ENCODE measurements at places on chromosomes 2 and 18.
A peak's percentile ranks its signal among the peaks of the same experiment; 100 is the strongest.

GRCh38 chr2:212088353-212088752 lies 450.2 kb downstream of the ERBB4 start:
- no peak for DNase-seq

DNA sequence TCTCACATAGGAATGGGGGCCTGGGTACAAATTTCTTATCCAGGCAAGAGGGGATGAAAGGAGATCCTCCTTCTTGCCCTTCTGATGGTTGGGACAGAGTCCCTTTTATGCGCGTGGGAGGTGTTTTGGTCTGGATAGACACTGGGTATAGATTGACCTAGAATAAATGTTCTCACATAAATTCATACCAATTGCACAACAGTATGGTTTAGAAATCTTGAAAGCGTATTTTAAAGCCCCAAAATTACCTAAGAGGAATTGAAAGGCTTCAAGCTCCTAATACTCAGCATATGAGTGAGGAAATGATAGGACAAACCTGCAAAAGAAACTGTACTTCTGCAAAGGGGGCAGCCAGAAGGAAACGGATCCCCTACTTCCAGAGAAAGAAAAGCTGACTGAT lies 2.6 kb upstream of the BCL2 start:
- no peak for DNase-seq

DNA sequence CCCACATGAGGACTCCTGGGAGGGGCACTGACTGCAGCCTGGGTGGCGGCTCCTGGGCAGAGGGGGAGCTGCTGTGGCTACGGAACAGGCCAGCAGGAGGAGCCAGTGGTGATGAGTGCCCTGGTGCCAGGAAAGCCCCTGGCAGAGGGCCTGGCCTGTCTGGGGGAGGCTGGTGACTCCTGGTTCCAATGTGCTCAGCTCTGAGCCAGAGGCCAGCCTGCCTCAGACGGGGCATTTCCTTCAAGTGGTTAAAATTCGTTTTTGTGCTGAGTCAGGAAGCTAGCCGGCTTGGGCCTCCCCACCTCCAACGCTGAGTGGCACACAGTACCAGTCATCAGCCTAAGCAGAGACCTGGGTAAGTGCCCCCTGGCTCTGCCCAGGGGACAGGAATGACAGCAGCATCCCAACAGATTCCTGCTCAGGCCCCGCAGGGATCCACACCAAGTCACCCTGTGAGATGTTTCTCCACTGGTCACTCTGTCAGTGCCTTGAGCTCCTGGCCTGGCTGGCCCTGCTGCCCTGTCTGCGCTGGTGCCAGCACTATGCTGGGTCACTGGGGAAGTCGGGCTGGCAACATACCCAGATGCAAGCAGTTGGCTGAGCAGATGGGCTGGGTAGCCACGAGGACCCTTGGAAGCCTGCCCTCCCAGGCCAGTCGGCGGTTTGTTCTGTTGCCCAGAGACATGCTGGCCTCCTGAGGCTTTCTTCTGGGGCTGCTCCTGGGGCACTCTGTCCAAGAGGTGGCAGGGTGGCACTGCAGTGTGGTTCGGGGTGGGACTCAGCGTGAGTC lies 7.1 kb upstream of the KLF11 start:
- no peak for DNase-seq

DNA sequence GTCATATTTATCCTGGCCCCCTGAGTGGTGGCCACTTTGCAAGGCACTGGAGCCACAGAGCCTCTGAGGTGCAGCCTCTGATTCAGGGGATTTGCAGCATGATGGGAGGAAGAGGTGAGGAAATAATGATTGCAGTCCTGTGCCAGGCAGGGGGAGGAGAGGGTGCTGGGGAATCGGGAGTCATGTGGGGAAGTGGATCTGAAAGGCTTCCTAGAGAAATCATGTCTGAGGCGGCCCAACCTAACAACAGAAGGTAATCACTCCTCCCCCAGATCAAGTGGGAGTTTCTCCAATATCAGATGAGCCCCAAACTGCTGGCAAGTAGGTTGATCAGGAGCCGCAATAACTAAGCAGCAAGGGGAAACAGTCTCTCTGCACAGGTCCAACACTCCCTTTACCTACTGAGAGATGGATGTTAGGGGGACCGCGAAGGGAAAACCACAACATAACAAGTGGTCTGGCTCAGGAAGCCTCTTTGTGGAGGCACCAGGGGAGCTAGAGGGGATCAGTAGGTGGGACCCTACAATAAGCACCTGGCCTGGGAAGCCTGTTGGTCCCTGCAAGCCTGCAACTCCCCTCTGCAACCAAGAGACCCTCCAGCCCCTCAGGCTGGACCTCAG lies 71.8 kb upstream of the NPAS2 start:
- DNase-seq = no peak

DNA sequence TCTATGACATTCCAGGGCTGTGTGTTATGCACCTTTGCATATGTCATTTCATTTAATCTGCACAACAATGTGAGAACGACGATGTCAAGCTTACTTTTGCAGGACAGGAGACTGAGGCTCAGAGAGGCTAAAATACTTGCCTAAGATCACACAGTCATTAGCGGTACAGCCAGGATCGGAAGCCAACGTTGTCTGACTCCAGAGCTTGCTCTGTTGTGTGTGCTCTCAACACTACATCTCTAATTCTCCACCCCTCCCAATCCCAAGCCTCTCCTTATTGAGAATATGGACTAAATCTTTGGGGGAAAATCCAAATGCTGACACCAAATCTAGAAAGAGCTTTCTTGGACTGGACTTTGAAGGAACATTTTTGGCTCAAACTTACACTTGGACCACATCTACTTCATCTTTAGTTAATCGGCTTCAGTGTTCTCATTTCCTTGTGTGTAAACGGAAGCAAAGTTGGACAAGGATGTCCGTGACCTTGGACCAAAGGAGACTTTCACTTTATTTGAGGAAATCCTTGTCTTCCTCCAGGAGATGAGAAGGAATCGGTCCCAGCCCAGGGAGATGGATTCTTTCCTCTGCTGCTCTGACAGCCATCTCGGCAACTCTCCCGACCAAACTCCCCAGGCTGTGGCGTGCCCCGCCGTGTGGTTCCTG lies 242.4 kb downstream of the LPIN1 start:
- DNase-seq = no peak

- DNase-seq = no peak
Measured at GRCh38 chr2:102544182-102544581, 71.2 kb downstream of the SLC9A4 start.

GRCh38 chr2:172905937-172906811 lies 169.5 kb upstream of the MAP3K20 start:
- DNase-seq = no peak

DNA sequence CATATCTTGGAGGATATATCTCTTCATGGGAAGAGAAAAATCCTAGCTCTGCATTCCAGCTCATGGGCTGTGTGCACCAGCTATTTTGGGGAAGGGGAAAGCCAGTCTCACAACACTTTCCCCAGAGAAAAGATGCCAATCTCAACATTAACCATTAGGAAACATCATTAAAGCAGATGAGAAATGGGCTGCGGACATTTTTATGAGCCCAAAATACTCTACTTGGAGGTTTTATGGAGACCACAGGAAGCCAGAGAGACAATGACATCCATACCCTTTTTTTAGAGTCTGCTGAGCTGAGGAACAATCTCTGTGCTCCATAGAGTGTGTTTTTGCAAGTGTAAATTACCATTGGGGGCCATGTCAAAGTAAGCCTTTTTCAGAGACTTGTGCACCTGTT lies 213.7 kb downstream of the TRIB2 start:
- DNase-seq = no peak

- DNase-seq = no peak
Measured at GRCh38 chr18:35019933-35020332, 21.3 kb upstream of the MAPRE2 start.

GRCh38 chr18:79679552-79680099 lies at the start of gene CTDP1:
CTDP1 (plus strand) TSS chr18:79679803; CDS start chr18:79679948, 145 bp downstream.
- peak; percentile 91 for DNase-seq

DNA sequence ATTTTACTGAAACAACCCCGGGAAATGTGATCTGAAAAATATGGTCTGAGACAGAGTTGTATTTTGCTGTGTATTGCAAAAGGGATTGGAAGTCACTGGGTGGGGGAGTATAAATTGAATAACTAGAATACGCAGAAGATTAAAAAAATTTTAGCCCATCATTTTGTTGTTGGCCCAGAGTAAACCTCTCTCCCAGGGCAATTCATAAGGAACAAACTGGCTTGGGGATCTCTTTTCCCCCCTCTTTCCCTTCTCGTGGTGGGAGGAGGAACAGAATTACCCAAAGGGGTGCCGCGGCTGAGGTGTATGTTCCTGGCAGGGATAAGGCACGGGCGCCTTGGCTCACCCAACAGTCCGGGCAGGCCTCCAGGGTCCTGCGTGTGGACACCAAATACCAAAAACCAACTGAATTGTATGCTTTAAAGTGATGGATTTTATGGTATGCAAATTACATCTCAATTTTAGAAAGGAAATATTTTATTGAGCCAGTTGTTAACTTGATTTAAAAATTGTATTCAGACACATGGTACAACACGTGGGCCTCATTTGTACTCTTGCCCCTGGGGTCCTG lies 121.2 kb upstream of the SPRED2 start:
- no peak for DNase-seq

GRCh38 chr2:238730001-238730669 lies 117.8 kb upstream of the TWIST2 start:
- DNase-seq = no peak

DNA sequence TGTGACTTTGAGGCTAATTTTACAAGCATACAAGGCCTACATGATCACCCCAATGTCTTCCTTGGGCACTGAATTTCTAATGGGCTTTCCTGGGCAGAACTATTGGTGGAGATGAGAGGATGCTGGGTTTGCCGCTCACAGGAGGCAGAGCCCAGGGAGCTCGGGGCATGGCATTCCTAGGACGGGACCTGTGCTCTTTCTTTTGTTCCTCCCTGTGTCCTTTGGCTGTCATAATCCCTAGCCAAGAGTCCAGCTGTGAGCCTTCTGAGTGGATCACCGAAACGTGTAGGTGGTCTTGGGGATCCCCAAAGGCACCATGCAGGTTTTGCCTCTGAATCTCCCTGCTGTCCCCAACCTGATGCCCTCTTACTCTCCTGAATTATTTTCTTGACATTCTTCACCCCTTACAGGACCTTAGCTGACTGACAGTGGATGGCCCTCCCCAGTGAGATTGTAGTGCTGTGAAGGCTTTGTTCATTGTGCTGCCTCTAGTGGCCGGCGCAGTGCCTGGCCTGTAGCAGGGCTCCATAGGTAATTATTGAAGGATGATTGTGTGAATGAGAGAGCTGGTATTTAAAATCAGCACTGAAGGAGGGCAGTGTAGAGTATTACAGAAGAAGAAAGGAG lies 221.9 kb downstream of the ZNF407 start:
- peak; percentile 65 for DNase-seq

DNA sequence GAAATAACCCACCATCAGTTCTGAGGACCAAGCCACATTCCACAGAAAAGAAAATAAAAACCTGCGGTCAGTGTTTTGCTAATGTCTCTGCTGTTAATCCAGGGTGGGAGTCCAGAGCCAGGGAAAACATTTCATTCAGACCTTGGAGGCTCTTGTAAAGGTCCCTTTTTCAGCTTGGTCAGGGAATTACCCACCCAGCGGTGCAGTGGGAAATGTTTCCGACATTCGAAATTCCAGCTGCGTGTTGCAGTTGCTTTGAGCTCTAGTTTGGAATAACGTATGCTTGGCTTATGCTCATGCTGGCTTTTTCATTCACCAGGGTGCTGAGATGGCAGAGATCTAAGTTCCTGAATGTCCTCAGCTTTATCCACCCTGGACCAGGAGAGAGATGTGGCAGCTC lies 219.1 kb downstream of the TRIB2 start:
- no peak for DNase-seq

DNA sequence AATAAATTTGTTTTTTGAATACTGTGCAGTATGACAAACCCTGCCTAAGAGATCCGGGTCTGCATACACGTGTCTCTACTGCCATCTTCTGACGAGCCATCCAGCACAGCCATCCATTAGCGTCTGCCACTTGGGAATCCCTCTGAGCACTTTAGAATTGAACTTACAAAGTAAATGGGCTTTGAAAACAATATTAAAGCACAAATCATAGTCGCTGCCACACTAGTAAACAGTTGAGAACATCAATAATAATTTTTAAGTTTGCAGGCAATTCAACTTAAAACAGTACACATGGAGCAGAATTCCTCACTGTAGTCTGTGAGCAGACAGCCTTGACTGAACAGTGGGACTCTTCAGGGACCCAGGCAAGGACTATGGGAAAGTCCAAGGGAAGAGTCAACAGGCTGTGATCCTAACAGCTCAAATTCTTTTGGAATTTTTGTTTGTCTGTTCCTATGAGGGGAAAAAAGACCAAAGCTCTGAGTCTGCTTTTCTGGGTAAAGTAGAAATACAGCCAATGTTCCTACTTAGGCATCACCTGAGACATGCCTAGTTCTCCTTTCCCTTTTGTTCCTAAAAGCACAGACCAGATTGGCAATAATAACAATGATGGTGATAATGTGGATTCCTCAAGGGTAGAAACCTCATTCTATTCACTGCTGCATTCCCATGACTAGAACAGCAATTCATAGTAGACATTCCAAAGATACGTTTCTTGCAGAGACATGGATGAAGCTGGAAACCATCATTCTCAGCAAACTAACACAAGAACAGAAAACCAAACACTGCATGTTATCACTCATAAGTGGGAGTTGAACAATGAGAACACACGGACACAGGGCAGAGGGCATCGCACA lies 92.9 kb downstream of the MREG start:
- peak; percentile 59 for DNase-seq

- DNase-seq = peak; percentile 47
Measured at GRCh38 chr18:72866901-72867745, 664 bp downstream of the NETO1 start.

GRCh38 chr2:85594715-85595300 lies 737 bp upstream of the RNF181 start:
- DNase-seq = no peak

DNA sequence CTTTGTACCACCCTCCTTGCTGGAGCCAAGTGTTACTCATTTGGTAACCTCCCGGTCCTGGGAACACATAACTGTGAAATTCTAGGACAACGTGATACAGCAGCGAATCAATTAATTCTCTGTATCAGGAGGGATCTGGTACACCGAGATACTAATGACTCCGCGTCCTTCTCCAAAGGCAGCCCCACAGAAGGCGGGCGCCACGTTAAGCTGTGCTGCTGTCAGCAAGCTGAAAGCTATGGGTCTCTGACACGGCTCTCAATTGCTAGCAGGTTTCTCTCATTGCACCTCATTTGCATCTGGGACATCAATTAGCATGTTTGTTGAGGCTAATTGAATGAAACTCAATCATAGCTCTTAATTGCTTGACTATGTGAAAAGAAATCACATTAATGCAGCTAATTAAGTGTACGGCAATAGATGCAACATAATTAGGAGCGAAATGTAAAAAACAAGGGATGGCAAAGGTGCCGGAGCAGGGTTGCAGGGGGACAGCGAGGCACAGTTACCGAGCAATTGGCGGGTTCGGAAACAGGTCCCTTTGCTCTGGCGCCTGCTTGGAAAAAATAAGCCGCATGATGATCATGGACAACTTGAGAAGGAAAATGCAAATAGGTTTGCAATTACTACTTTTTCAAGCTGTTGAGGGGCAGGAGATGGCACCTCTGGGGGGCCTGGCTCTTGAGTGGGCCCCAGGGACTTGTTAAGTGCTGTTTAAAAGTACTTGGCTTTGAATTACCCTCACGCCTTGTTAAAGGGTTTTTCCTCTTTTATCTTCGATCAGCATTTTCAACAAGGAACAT lies 264.2 kb downstream of the GBX2 start:
- no peak for DNase-seq
